ENCODE measurements at places on chromosomes 12 and 14.

DNA sequence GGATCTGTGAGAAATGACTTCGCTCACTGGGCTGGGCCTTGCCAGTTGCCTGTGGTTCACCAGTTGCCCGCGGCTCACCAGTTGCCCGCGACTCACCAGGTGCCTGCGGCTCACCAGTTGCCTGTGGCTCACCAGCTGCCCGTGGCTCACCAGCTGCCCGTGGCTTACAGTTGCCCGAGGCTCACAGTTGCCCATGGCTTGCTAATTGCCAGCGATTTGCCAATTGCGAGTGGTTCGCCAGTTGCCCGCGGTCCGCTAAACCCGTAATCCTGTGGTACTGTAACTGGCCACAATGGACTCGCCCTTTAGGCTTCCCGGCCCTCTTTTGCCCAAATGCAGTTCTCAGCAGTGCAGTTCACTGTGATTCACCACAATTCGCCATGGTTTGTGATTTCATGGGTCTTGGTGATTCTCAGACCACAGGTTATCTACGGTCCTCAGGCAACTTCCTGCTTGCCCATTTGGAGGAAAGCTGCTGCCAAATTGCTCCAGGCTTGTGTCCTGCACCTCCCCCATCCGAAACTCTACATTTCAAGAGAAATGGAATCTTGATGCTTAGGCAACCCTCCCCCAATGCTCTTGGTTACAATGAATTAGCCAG, 15.0 kb upstream of the MEG3 start:
- DNase-seq: no peak

DNA sequence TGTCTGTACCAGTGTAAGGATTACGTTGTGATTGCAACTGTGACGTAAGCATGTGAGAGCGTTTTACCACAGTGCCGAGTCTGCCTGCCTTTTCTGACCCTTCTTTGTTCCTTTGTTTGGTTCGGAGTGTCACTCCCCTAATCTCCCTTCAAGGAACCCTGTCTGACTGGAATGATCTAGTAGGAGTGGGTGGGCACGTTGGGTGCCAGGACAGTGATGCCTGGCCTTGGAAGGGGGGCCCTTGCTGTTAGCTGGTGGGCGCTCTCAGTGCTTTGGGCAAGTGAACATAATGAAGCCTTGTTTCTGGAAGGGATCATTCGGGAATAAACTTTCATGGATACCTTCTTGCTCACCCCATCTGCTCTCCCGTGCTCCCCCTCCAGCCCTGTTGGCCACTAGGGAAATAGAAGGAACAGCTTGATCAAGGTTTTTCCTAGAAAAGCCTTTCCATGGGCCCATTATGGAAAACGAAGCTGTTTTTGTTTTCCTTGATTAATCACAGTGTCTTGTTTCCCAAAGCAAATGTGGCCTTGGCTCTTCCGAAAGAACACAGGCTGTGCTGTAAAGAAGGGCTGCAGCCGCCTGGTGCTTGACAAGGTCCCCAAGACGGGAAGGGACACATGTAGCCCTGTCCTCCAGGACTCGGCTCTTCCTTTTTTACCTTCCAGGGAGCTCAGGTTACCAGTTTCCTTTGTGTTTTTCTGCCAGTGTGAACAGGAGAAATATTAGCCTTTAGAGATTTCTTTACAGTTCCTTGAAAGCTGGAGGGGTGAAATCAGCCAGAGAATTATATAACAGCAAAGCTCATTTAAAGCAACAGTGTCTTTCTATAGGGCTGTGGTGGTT, 215.5 kb downstream of the CRADD start:
- peak; percentile 10 for DNase-seq

- no peak for DNase-seq
Measured at GRCh38 chr12:60842181-60842580, 1246.4 kb downstream of the SLC16A7 start.

DNA sequence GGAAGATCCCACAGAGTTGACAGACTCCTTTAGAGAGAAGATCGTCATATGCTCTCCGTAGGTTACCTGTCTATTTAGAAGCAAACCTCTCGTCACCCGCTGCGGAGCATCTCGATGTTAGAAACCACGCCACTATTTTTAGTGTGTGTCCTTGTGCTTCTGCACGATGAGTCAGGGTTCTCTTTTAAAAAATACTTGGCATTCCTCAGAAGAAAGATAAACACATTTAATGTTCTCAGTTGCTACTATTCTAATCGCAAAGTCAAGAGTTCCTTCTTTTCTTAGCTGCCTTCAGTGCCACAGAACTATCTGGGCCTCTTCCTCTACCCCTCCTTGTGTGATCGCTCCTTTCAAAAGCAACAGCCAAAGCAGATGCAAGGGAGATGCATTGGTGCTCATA, 192.4 kb downstream of the PELI2 start:
- DNase-seq: no peak

- no peak for DNase-seq
Measured at GRCh38 chr12:113641426-113642030, 169.9 kb upstream of the LHX5 start.

DNA sequence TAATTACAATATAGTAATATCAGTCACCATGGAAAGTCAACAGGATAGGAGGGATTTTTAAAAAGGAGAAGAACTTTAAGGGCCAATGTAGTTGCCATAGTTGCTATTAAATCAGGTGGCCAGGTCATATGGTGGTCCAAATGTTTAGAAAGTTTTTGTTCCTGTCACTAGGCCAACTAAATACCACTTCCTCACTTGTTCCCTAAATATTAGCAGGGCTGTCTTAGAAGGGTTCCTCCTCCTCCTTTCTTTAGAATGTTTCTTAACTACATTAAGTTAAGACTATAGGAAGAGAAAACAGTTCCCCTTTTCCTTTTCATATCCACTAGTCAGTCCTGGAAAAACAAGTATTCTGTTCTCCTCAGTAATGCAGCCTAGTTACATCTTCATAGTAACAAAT, 50.3 kb downstream of the MON2 start:
- DNase-seq: no peak

DNA sequence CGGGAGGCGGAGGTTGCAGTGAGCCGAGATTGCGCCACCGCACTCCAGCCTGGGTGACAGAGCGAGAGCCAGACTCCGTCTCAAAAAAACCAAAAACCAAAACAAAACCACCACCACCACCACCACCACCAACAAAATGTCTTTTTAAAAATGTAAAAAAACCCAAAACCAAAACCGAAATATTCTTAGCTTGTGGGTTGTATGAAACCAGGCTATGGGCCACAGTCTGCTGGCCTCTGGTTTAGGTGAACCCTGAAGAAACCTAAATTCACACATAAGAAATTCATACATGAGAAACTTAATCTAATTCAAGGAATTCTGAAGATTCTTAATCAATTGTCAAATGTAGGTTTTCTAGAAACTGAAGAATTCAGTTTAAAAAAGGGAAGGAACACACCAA, 37.6 kb downstream of the INSM2 start:
- no peak for DNase-seq

- DNase-seq: no peak
Measured at GRCh38 chr14:76962303-76962660, 66.2 kb downstream of the IRF2BPL start.

DNA sequence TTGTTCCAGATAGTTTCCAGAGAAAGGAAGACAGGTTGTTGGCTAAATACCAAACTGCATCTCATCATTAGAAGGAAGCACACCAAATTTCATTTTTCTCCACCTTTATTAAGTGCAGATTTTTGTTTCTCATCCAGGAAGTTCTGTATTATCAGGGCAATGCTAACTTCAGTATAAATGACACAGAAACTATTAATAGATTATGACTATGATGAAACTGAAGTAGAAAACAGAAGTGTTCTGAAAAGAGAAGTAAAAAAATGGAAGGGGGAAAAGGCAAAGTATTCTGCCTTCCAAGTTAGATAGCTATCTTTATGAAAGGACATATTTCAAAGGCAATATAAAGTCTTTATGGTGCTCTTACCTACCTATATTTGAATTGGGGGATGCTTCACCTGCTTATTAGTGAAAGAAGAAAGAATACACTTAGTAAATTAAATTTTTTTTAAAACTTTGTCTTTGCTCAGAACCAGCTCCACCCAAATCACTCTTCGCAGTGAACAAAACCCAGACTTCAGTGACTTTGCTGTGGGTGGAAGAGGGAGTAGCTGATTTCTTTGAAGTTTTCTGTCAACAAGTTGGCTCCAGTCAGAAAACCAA, 223.9 kb downstream of the PTPRO start:
- DNase-seq: no peak

- no peak for DNase-seq
Measured at GRCh38 chr12:82476511-82476910, 118.2 kb downstream of the METTL25 start.

GRCh38 chr14:74980731-74981461, 21.8 kb upstream of the EIF2B2 start:
- DNase-seq: peak; percentile 88

DNA sequence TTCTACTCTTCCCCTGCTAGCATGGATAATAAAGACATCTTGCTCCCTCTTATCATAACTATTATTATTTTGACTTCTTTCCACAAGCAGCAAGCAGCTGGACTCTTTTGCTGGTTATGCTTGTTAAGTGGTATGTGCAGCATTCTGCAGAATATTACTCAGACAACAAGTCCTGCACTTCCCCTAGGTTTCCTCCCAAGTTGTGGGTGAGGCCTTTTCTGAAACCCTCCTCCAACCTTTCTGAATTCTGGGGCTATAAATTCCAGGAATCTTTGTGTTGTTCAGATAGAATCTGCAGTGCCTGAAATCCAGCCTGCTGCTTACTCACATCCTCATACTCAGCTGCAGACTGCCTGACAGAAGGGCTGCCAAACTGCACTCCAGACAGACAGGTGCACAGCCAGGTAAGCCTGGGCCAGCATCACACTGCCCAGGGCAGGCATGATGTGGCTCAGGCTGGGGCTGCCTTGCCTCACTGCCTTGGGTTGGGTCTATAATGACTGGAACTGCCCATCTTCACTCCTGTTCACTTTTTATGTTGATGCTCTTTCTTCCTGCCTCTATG, 6.2 kb upstream of the DHRS2 start:
- DNase-seq: no peak

DNA sequence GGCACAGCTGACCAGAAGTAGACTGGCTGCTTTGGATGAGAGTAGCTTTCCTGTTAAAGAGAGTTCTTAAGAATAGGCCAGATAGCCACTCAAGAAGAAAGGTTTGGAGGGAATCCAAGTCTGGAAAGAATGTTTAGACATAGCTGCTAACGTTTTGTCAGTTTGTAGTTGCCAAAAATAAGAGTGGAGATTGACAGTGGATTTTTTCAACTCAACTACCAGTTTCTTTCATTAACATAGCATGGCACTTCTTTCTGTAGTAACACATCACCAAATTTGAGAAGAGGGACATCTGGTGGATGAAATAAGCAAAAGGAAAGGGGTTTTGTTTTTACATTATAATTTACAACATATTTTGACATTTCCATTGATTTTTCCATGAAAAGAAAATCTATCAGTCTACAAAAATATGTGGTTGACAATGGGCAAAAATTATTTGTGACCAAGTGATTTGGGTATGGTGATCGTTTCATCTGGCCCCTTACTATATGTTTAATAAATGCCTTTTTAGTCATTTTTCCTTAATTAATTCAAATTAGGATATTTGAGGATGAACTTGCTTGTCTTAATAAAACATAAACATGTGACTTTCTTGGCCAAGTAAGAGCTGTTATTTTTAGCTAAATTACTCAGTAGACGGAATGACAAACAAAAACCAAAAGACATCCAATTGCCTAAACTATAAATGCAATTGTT, 71.1 kb downstream of the PTPRR start:
- DNase-seq: no peak

DNA sequence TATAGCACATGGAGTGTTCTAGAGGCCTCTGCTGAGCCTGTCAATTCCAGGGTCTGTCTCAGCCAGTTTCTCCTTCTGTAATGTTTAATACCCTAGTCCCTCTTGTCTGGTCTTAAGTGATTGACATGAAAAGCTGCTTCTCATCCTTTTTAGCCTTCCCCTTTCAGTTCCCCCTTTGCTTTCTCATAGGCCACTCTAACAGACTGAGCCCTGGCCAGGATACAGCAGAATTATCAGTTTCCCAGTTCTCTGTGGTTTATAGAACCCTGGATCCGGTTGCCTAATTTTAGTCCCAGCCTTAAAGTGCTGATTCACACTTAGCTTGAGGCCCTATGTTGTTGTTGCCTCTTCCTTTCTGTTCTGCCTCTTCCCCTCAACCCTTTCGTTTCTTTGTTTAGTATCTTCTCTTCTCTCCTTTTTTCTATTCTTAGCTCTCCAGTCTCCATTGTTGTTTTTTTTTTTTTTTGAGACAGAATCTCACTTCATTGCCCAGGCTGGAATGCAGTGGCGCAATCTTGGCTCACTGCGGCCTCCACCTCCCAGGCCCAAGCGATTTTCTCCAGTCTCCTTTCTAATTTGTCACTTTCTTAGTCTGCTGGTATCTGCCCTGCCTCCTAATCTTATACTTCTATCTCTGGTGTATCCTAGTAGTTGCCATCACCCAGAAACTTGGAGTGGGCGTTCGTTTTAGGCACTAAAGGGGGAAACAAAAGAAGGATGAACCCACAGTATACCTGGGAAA, 2.9 kb upstream of the BIN2 start:
- no peak for DNase-seq

GRCh38 chr14:103868242-103868897, 21.0 kb upstream of the PPP1R13B start:
- DNase-seq: no peak

DNA sequence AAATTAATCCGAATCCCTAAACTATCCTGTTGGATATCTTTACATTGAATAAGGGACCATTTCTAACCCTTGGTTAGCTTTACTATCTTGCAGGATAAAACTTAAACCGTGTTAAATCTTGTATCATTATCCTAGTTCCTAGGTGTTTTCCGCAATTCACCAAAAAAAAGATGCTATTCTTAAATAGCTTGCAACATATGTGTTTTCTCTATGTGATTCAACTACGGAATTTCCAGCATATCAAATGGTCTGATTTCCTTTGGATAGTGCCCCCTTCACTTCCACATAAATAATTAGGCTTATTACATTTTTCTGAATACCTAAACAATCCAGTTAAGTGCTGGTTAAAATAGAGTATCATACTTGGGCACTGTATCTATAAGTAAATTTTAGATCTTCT, 130.3 kb downstream of the ITPR2 start:
- DNase-seq: no peak

- no peak for DNase-seq
Measured at GRCh38 chr14:60736494-60736893, 1.9 kb downstream of the MNAT1 start.

GRCh38 chr14:45785240-45785639, 532.2 kb upstream of the MIS18BP1 start:
- DNase-seq: no peak

Measured in NCI-H446 treated with DMSO at 0.1 percent for 48 hours (cell line).